ENCODE measurements at places on chromosomes 1 and 21.

- H3K27me3 ChIP-seq: no peaks in the 10 kb centered on the region
- no peak overlapping the region for H3K27ac ChIP-seq
- peaks cover 88% of the 10 kb centered on the region for H3K36me3 ChIP-seq
- DNase-seq: no peak
- H3K4me3 ChIP-seq: no peak overlapping the region
- H3K4me1 ChIP-seq: no peaks in the 10 kb centered on the region
Observed at GRCh38 chr1:11207898-11208611, 18.9 kb downstream of the ANGPTL7 start.

GRCh38 chr1:180249725-180250498 lies 19.8 kb downstream of the LHX4 start:
- no peak for DNase-seq
- no peaks in the 10 kb centered on the region for H3K4me1 ChIP-seq
- H3K36me3 ChIP-seq: no peaks in the 10 kb centered on the region

- no peak overlapping the region for H3K4me3 ChIP-seq
- no peak for DNase-seq
- H3K27me3 ChIP-seq: no peaks in the 10 kb centered on the region
Observed at GRCh38 chr21:38467374-38467773, 30.9 kb downstream of the ERG start.

GRCh38 chr1:205074084-205074483 lies 10.2 kb downstream of the TMEM81 start:
- H3K27me3 ChIP-seq: no peaks in the 10 kb centered on the region
- H3K4me3 ChIP-seq: no peak overlapping the region
- no peak overlapping the region for H3K27ac ChIP-seq
- no peak for DNase-seq
- no peaks in the 10 kb centered on the region for H3K36me3 ChIP-seq
- H3K4me1 ChIP-seq: no peaks in the 10 kb centered on the region

- no peak overlapping the region for H3K4me3 ChIP-seq
- DNase-seq: no peak
- no peaks in the 10 kb centered on the region for H3K36me3 ChIP-seq
- H3K27me3 ChIP-seq: no peaks in the 10 kb centered on the region
Observed at GRCh38 chr1:115524236-115524635, 117.5 kb upstream of the VANGL1 start.

- no peaks in the 10 kb centered on the region for H3K36me3 ChIP-seq
- no peaks in the 10 kb centered on the region for H3K27me3 ChIP-seq
- H3K4me3 ChIP-seq: no peak overlapping the region
- no peak overlapping the region for H3K27ac ChIP-seq
- no peak for DNase-seq
- H3K4me1 ChIP-seq: peaks cover 10% of the 10 kb centered on the region
Observed at GRCh38 chr1:62381831-62382657, 54.8 kb upstream of the USP1 start.

GRCh38 chr1:206550446-206550845 lies 43.1 kb downstream of the RASSF5 start:
- H3K4me3 ChIP-seq: no peak overlapping the region
- H3K36me3 ChIP-seq: no peaks in the 10 kb centered on the region
- H3K27ac ChIP-seq: no peak overlapping the region
- H3K27me3 ChIP-seq: no peaks in the 10 kb centered on the region
- no peak for DNase-seq

DNA sequence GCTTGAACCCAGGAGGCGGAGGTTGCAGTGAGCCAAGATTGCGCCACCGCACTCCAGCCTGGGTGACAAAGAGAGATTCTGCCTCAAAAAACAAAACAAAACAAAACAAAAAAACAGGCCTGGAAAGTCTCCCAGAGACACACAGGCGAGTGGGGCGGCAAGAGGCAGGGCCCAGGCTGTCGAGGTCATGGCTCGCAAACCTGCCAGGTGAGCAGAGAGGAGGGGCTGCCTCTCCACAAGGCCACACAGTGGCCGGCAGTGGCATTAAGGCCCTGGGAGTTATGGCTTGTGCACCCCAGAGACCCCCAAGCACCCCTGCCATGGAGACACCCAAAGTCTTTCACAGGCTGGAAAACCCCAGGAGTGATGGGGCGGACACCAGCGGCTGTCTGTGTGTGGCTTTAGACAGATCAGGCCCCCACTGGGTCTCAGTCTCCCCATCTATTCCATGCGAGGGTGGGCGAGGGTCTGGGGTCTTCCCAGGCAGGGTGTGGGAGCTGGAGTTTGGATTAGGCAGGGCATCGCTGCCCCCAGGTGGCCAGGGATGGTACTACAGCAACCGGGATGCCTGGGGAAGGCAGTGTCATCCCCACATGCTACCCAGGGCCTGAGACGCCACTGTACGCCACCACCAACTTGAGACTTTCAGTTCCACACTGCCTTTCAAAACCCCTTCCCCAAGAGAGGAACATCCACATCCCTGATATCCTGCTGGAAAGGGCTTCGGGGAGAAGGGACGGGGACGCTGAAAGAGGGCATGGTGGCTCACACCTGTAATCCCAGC lies 7.3 kb upstream of the CTRC start:
- H3K4me3 ChIP-seq: no peak overlapping the region
- H3K27me3 ChIP-seq: no peaks in the 10 kb centered on the region
- peaks cover 15% of the 10 kb centered on the region for H3K4me1 ChIP-seq

DNA sequence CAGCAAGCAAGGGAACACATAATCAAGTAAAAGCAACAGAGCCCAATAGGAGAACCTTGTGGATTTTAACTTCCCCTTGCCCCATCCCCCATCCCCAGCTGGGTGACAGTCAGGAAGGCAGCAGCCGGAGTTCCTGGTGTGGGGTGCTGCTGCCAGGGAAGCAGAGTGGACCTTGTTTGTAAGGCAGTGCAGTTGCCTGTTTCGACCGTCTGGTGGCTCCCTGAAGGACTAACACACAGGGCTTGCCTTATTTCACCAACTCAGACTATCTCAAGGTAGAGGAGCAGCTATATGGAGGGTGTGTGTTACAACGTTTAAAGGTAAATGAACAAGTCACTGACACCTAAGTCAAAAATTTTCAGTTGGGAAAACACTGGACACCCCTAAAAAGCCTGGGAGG lies 6.6 kb downstream of the KRTAP10-8 start:
- no peak for DNase-seq
- H3K27ac ChIP-seq: no peak overlapping the region
- H3K36me3 ChIP-seq: no peaks in the 10 kb centered on the region
- no peak overlapping the region for H3K4me3 ChIP-seq
- H3K4me1 ChIP-seq: no peaks in the 10 kb centered on the region

- H3K4me3 ChIP-seq: no peak overlapping the region
- no peaks in the 10 kb centered on the region for H3K36me3 ChIP-seq
- H3K27ac ChIP-seq: no peak overlapping the region
- H3K4me1 ChIP-seq: peaks cover 2% of the 10 kb centered on the region
- no peaks in the 10 kb centered on the region for H3K27me3 ChIP-seq
Observed at GRCh38 chr1:225883616-225884265, 1.6 kb upstream of the TMEM63A start.

GRCh38 chr1:153357076-153357852 lies 390 bp upstream of the S100A9 start:
- H3K27ac ChIP-seq: peak overlapping the region; percentile 86
- DNase-seq: peak; percentile 90
- peaks cover 16% of the 10 kb centered on the region for H3K4me1 ChIP-seq
- H3K36me3 ChIP-seq: no peaks in the 10 kb centered on the region

- no peak overlapping the region for H3K4me3 ChIP-seq
- no peak for DNase-seq
- H3K4me1 ChIP-seq: no peaks in the 10 kb centered on the region
- H3K27me3 ChIP-seq: no peaks in the 10 kb centered on the region
- H3K27ac ChIP-seq: no peak overlapping the region
- H3K36me3 ChIP-seq: no peaks in the 10 kb centered on the region
Observed at GRCh38 chr1:109186733-109187086, 27.0 kb upstream of the SARS1 start.

DNA sequence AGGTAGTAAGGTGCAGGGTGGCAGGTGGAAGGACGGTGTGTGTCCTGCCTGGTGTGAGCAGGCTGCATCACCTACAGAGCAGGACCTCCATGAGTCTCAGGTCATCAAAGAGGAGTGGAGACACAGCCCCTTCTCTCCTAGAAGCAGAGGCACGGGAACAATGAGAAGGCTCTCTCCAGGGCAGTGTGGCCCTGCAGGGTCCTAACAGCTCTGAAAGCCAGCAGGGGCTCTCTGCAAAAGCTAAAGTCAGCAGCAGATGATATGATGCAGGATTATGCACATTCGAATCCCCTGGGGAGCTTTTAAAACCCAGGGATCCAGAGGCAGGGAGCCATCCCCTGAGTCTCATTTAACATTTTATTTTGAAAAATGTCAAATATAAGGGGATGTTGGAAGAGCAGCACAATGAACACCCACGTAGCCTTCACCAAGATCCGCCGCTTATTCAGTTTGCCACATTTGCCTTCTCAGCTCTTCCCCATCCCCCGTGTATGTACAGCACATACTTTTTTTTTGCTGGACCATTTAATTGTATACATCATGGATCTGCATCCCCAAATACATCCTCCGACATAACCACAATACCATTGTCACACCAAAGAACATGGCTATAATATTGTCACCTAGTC lies 88.1 kb downstream of the CNIH3 start:
- no peaks in the 10 kb centered on the region for H3K36me3 ChIP-seq
- no peaks in the 10 kb centered on the region for H3K27me3 ChIP-seq
- H3K4me1 ChIP-seq: no peaks in the 10 kb centered on the region
- no peak overlapping the region for H3K4me3 ChIP-seq

DNA sequence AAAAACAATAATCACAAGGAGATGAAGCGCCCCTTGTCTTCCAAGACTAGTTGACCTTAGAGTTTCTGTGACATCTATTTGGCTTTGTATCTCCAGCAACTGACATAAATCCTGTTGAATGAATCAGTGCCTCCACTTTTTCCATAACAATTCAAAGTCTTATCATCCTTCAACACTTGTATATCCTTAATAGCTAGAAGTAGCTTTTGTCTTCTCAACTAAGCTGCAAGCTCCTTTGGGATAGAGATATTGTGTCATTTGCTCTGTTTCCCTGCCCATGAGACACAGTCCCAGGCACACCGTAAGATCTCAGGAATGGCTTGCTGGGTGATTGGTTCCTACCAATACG lies 5.7 kb downstream of the PIGR start:
- DNase-seq: no peak
- no peak overlapping the region for H3K4me3 ChIP-seq
- no peaks in the 10 kb centered on the region for H3K36me3 ChIP-seq

DNA sequence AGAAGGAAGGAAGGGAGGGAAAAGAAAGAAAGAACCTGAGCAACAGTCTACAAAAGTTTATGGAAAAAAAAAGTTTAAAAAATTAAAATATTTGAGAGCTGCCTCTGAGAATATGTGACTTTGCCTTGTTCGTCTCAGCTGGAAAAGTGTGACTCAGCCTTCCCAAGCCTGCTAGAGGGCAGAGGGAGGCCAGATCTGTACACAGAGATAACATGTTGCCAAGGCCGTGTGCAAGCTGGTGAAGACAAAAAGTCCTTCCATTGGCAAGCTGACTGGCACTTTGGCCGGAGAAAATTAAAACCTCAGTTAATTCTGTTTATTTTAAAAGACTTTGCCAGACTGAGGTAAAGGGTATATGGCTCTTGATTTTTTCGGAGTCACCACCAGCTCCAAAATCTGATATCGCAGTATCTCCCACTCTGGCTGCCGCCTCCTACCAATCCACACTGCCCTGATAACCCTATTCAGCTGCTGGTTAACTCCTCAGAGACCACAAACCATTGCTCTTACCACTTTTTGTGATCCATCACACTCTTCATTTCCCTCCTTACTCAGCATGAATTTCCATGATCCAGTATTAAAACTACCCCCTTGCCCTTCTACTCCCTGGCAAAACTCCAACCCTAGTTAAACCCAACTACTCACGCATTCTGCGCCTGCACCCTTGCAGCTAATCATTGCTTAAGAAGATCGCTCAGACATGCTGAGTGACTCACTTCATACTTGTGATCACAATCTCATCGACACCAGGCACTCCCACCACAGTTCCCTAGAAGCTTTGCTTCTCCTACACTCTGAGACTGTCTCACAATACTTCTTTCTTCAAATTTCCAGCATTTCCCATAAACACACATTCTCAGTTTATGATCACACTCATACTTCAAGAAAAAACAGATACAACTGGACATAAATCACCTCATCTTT lies 5.7 kb upstream of the PPP1R15B start:
- H3K36me3 ChIP-seq: no peaks in the 10 kb centered on the region
- peak overlapping the region; percentile 96 for H3K27ac ChIP-seq
- H3K27me3 ChIP-seq: no peaks in the 10 kb centered on the region
- peak; percentile 88 for DNase-seq

- H3K4me3 ChIP-seq: no peak overlapping the region
- no peaks in the 10 kb centered on the region for H3K36me3 ChIP-seq
- no peaks in the 10 kb centered on the region for H3K4me1 ChIP-seq
- no peak for DNase-seq
- peaks cover 93% of the 10 kb centered on the region for H3K27me3 ChIP-seq
Observed at GRCh38 chr1:90707363-90707710, 9.8 kb downstream of the BARHL2 start.

All from RWPE2 (cell line).